CD4-positive, alpha-beta T cell treated with Interleukin-6 for 4 hours (primary cell): ENCODE measurements at places on chromosomes 12 and 14.

GRCh38 chr12:53795927-53796326 is 44.1 kb upstream of the CISTR start:
- no peak for DNase-seq

GRCh38 chr12:29131539-29131938 is 17.5 kb upstream of the FAR2 start:
- DNase-seq = no peak

DNA sequence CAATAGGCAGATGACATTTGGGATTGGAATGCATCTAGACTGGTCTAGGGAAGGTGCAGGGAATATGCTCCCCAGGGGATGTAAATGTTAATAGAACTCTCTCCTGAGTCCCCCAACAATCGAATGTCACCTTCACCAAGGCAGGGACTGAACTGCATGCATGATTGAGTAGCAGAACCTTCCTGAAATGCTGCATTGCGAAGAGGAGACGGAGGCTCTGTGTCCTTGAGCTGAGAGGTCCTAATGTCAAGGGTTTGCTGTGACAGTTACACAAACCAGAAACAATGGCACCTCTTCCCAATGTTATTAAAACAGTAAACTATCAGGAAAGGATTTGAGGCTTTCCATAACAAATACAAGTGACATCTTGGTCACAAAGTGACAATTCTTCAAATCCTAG is 117.5 kb upstream of the SFSWAP start:
- no peak for DNase-seq

GRCh38 chr12:75868501-75868900 is 163.1 kb downstream of the PHLDA1 start:
- no peak for DNase-seq

- no peak for DNase-seq
Measured at GRCh38 chr14:54597795-54598443, 31.0 kb downstream of the SAMD4A start.

- DNase-seq = no peak
Measured at GRCh38 chr12:82473111-82473754, 114.9 kb downstream of the METTL25 start.

DNA sequence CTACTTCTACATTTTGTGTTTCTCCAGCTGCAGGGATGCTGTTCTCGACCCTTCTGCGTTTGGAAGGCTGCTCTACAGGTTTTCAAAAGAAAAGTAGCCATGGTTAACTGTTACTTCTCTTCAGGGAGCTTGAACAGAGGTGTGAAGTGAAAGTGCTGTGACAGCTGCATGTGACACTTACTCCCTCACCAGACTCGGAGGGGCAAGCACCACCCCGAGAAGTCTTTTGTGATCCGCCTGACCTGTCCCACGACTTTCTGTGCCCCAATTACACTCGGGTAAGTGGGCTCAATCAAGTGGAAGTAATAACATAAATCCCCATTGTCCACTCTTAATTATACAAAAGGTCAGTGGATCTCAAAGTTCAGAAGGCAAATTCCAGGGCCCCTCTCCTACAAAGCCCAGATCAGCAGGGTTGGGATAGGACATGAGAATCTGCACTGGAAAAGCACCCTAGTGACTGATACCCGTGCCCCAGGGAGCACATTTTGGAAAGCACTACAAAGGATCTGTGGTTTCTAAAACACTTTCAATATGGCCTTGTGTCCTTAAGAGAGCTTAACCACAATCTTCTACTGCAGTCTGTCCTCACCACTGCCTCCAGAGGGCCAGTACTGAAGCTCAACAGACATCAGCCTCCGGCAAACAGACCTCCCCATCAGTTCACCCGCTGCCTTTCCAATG is 11.5 kb downstream of the FICD start:
- no peak for DNase-seq
